ENCODE measurements at places on chromosomes 4 and X. TPM values are rescaled to one million over a fixed set of nuclear protein-coding genes. Genes with fewer than 3 reads are reported as not detected.

DNA sequence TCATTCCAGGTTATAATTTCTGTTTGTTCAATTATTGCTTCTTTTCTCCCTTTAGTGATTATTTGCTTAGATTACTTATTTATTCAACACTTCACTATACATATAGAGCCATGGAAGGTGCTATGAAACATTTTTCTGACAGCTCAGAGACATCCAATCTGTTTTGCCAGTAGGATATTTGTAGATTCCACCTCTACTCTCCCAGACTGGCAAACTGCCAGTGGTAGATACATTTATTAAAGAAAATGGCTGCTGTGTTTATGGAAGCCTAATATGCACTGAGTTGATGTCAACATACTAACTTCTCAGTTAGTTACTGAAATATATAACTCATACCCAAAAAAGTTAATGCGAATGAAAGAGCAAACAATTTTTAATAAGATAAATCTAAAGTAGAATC, 348.6 kb downstream of the TRAM1L1 start:
- DNase-seq = no peak

DNA sequence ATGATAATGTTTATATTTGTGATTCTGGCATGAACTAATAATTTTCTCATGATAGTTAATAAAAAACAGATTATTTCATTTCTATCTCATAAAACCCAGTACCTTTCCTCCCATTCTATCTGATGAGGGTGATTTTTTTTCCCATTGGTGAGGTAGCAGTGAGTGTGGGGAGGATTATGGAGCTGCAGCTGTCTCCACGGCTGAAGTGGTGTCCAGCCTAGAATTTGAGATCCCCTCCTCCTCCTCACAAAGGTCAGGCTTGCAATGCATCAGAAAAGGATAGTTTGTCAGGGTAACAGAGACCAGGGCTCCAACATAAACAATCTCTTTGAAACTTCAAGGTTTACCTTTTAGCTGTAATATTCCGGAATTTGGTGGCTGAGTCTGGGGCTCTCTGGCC, 60.9 kb downstream of the C4orf51 start:
- DNase-seq = no peak

GRCh38 chr4:7024336-7024890, 18.8 kb upstream of the TADA2B start:
- no peak for DNase-seq

COX7B gene
- polyA plus RNA-seq = 311 TPM

DNAJB14 gene
- 44.4 TPM for polyA plus RNA-seq
